ENCODE measurements at places on chromosomes 4 and X.

- DNase-seq: no peak
Measured at GRCh38 chr4:180336494-180337090, 1906.6 kb upstream of the TENM3 start.

GRCh38 chrX:144637731-144638130 is 609.6 kb upstream of the SPANXN1 start:
- no peak for DNase-seq

GRCh38 chr4:36757580-36758311 is 476.3 kb downstream of the DTHD1 start:
- no peak for DNase-seq

GRCh38 chr4:182819751-182820150 is 97.4 kb downstream of the DCTD start:
- no peak for DNase-seq

GRCh38 chr4:125728568-125728967 is 413.8 kb downstream of the FAT4 start:
- DNase-seq: no peak

DNA sequence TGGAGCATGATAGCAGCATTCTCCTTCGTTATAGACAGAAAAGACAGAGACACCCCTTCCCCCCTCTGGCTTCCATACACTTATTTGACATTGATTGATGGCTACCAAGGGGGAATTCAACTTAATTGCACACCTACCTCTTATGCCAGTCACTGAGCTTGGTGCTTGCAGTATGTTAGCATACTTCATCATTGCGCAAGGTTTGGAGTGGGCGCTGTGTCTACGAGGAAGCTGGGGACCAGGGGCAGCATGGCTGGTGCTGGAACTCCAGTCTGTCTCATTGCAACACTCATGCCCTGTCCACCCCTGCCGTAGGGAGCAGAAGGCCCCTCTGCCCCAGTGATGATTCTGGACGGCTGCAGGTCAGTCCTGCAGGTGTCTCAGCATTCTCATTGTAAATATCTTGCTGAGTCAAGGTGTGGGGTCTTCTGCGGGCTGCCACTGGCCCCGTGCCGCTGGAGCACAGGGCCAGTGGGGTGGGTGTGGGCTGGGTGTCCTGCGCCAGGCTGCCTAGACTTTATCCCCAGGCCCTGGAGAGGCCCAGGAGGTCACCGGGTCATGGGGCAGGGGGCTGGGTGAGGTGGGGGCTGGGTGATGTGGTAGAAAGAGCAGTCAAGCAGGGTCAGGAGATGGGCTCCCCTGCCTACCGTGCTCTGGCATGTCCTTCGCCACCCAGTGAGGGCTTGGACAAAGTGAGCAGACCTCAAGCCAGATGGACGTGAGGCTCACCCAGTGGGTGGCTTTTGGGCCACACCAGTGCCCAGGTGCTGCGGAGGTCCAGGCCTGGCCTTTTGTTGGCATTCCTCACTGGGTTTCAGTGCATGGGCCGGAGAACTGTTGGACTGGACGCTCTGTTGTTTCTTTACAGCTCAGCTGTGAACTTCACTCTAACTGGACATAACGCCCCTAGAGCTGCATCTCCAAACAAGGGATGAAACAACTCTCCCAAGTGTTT is 85.5 kb downstream of the PSAPL1 start:
- no peak for DNase-seq

DNA sequence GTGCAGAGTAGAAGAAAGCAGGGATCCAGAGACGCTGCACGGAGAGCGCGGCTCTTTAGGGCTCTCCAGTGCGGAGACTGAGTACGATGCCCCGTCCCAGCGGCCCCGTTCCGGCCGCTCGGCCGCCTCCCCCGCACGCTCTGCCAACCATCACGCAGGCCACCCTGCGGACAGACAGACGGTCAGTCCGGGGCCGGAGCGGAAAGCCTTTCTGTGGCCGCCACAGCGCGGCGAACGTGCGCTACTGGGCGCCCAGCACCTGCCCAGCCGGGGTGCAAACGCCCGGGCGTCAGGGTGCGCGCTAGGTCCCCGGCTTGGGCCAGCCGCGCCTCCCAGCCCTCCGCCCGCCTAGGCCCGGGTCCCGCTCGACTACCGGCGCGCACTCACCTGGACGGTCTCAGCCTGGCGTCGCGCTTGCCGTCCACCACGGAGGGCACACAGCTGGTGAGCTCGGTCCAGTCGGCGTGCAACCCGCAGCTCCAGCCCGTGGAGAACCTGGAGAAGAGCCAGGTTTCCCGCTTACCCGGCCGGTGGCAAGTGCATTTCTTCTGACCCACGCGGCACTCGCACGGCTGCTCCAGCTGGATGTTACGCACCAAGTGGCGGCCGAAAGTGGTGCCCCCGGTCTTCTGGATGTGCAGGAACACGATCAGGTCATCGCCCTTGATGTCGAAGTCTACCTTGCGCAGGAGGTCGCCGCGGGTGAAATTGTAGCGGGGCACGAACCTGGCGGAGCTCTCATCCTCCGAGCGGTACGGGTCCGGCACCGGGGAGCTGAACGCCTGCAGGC is 1.8 kb downstream of the HS6ST2 start:
- no peak for DNase-seq

GRCh38 chr4:37747772-37748330 is 61.7 kb upstream of the RELL1 start:
- DNase-seq: no peak

DNA sequence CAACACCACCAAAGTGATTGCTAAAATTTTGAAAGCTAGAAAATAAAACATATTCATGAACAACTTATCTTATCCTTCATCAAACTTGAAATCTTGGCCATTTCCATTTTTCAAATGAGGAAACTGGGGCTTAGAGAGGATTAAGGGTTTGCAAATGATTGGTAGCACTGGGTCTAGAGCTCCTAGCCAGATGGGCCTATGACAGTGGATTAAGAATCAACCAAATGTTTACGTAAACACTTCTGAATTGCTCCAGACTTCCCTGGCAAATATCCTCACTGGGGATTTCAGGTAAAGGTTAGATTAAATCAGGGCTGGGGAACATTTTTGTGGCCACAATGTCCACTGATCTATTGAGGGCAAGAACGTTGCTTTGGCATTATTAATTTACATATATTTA is 241.2 kb downstream of the ANK2 start:
- no peak for DNase-seq

DNA sequence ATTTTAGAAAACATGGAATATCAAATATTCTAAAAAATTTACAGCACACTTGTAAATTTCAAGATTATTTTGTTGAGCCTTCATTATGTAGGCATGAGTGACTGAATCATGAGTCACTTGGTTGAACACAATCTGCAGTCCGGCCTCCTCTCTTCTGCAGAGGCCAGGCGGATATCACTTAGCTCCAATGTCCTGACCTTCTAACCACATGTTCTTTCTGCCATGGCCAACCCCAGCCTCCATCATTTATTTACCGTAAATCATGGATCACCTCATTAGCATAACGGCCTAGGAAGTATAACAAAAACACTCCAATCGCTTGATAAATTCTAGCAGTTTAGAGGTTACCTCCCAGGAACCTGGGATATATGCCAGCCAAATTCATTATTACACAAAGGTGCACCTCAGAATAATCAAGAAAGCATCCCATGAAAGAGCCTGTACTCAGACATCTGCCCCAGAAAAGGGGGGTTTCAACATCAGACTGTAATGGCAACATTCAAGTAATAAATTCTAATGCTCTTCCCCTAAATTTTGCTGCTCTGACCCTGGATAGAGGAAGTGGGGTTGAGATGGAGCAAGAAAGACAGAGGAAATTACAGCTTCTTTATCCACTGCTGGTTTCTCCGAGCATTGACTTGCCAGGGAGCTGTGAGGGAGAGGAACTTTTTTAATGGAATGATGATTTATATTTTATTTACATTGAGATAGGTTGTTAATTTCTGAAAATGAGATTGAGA is 2153.6 kb upstream of the AGA start:
- no peak for DNase-seq

GRCh38 chr4:2390784-2391421 is 27.5 kb downstream of the ZFYVE28 start:
- DNase-seq: no peak

DNA sequence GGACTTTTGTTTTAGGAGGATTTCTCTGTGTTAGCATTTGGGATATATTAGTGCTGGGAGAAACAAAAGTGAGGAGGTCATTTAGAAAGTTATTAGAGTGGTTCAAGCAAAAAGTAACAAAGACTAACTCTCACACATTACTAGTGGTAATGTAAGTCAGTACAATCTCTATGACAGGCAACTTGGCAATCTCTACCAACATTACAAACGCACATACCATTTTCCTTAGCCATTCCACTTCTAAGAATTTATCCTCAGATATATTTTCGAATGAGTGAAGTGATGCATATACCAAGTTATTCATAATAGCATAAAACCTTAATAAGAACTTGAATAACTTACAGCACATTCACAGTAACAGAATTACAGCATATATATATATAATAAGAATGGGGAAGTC is 146.2 kb downstream of the PRSS12 start:
- DNase-seq: no peak

DNA sequence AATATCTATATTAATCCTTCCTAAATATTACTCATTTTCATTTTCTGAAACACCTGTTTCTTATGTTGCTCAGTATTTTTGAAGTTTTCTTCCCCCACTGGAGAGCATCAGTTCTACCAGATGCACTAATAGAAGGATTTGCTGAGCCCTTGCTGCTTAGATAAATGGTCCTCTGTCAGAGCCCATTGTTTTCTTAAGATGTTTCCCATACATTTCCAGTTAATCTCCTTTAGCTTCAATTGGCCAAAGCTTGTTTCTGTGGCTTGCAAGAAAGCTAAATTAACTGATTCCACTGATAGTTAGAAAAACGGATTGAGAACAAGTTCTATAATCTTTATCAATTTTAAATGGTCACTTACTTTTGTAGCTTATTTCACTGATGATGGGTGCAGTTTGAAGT is 1425.5 kb downstream of the PCDH18 start:
- no peak for DNase-seq

DNA sequence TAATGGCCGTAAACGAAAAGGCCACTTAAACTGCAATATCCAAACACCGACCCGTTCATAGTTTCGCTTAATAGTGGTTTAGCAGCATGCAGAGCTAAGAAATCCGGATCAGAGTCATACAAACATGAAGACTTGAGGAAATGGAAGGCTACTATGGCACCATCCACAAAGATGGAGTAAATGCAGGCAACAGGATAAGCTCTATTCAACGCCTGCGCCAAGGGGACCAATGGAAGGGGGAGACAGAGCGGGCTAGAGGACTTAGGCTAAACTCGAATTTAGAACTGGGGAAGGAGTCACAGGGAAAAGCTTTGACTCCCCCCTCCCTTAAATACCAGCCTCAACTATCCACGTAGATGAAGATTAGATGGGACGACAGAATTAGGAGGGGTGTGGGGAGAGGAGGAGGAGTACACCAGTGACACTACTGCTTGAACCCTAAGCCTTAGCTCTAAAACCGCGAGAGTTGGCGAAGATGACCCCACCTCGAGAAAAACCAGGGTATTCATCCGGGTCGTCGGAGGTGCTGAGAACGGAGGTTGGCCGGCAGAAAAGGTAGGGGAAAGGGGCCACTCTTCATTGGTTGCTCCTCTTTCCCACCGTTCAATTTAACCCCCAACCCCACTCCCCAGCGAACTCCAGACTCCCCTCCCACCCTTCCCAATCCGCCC is 3.5 kb downstream of the HUWE1 start:
- peak; percentile 11 for DNase-seq

GRCh38 chr4:48212165-48212564 is 57.5 kb downstream of the TEC start:
- no peak for DNase-seq

DNA sequence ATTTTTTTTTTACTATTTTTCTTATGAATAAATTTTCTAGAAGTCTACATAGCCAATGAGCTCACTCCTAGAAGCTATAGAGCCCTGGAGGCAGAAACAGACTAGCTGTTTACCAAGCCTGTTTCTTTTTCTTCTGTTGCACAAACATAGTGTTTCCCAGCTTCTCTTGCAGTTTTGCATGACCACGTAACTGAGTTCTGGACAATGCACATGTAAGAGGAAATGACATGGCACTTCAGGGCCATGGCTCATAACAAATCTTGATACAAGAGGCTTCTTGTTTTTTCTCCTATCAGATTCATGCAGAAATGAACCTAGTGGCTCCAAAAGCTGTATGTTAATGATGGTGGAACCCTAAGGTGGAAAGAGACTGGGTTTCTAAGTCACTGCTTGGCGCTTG is 127.4 kb downstream of the ZNF330 start:
- DNase-seq: no peak

DNA sequence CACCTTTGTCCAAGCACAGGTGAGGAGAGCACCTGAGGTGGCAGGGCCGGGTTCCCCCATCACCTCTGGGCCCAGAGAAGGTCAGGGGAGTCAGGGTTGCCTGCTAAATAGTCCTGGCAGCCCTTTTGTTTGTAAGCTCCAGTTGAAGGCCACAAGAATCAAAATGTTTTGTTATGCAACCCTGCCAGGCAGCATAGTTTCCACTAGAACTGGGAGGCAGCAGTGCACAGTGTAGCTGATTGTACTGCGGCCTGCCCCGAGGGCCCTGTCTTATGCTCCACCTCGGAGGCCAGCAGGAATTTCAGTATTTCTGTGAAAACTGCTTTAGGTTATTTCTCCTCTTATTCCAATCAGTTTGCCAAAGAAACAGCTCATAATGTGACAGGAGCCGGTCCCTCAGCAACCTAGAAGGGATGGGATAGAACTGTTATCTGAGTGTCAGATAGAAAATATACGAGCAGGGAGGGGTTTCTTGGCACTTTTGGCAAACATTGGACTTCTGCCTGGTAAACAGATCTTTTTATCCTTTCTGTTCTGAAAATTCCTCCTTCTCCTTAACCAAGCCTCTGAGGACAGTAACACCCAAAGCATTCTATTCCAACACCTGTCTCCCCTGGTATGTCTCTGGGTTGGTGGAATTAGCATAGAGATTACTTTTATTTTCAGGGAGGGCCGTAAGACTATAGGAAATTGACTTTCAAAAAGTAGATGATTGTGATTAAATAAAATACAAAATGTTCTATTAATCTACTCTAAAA is 93.6 kb downstream of the LNX1 start:
- no peak for DNase-seq

All from T-helper 17 cell (primary cell).